ENCODE measurements at places on chromosomes 5 and 9.

DNA sequence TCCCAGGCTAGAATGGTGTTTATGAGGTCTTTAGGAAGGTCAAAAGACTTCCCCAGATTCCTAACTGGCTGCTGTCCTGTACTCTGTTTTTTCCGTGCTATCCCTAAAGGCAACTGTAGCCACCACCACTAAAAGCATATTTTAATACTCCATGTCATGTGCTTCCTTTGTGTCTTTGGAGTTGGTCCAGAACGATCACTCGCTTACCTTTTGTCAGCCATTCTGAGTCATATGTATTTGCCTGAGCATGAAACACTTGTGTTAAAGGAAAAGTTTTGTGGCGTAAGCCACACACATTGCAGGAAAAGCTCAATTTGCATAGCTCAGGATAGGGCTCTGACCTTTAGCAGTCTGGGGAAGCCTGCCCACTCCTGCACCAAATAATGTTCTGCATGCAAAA lies 299.6 kb downstream of the NTRK2 start:
- DNase-seq = no peak

GRCh38 chr5:96146675-96147074 lies 185.0 kb upstream of the ELL2 start:
- DNase-seq = peak; percentile 20

DNA sequence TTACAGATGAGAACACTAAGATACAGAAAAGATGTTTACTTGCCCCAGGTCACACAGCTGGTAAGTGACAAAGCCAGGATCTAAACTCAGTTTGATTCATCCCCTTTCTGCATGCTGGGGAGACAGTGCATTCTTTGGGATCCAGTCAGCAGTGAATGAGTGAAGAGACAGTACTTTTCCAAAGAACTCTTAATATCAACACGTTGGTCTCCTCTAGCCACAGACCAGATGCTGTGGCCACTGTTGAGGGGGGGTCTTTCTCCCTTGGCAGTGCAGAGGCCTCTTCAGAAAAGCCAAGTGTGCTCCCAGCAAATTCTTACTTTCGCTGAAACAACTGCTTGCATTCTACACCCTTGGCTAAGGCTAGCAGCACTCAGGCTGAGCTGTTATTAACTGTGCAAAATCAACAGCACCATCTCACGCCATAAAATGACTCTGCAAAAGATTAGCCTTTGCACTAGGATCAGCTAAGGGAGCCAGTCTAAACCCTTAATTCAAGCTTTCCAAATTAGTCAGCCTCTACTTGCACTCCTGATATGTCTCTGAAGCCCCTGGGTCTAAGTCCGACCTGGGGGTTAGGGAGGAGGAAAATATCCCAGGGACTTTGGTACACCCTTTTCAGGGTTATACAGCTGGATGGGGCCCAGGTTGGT lies 4.8 kb upstream of the TMEM171 start:
- no peak for DNase-seq

- peak; percentile 26 for DNase-seq
Observed at GRCh38 chr9:89410641-89411350, 87.1 kb downstream of the SEMA4D start.

GRCh38 chr5:121088341-121088740 lies 624.2 kb downstream of the PRR16 start:
- DNase-seq = peak; percentile 57

DNA sequence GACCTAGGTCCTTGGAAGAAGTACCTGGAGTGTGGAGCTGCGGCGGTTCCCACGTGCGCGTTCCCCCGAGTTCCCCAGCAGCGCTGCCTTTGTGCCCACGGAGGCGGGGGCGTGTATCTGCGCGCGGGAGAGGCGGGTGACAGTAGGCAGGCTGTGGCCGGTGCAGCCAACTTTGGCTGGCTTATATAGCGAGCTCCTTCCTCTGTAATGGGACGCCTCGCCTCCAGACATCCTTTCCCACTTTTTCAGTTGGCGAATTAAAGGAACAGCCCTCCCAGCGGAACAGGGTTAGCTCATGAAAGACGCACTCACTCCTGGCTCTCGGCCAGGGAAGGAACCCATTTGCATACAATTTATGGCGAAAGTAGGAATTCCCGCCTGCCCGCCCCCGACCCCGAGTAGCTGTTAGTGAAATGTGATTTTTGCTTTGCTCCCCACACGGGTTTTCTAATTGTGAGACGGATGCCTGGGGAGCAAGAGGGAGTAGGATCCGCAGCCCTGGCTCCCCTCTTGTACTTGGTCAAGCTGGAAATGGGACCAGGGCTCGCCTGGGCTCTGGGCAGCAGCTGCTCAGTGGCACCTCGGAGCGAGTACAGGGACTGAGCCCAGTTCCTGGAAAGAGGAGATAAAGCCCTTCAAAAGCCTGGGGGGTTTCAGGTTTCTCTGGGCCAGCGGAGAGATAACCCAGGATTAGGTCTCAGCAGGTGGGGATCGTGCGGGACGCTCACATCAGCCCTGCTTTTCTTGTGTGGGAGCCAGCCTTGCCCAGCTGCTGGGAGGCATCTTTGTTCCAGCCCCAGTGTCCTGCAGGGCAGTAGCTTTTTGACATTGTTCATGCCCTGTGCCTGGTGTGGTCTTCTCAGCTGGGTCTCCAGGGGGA lies at the start of gene TNC:
TNC (minus strand) TSS at position 159 of the 880 bp plus-strand sequence. CDS start 27,139 bp downstream, outside the sequence.
- DNase-seq = no peak

DNA sequence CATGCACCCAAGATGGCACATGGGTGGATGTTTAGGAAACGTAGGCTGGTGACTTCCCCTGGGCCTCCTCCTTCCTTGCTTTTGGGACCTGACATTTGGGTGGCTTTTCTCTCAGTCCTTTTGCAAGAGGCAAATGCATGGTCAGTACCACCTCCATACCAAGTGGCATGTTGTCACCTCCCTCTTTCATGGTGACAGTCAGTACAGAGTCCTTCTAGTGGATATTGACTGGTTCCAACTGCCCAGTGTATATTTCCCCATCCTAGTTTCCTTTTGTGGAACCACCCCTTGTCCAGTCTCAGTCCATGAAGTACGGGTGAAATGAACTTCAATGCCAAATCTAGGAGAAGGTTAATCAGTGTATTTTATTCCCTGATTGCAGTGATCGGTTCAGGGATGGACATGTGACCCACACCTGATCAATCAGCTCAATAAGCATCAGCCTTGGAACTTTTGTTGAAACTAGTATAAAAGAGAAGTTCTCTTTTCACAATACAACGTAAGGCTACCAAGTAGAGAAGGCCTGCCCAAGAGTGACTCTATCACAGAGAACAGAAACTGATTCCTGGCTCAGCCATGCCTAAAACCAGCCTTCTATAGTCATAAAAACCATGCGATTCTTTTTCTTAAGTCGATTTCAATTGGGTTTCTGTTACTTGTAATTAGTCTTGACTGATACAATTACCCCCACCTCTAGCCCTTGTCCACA lies 143.4 kb upstream of the KLF9 start:
- DNase-seq = no peak

- no peak for DNase-seq
Observed at GRCh38 chr5:32443145-32443540, 1.4 kb downstream of the ZFR start.

- no peak for DNase-seq
Observed at GRCh38 chr9:107588393-107588792, 98.8 kb upstream of the KLF4 start.

GRCh38 chr5:45279109-45279508 lies 417.1 kb downstream of the HCN1 start:
- no peak for DNase-seq

DNA sequence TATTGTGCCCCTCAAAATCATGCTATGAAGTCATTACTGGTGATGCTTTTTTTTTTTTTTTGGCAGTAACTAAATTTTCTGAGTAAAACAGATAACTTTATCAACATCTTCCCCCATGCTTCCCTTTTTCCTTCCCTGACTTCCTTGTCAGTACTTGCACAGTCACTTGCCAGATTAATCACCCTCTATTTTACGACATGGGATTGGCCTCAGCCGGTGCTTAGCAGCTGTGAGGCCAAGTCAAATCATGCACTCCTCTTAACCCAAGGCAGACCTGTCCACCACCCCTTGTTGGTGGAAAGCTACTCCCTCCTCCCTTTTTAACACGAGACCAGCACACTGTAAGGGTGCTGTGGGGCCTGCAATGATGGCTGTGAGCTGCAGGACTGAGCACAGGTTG lies 118.0 kb upstream of the OTULINL start:
- peak; percentile 65 for DNase-seq

GRCh38 chr9:120310035-120310434 lies 269.9 kb downstream of the CDK5RAP2 start:
- no peak for DNase-seq

DNA sequence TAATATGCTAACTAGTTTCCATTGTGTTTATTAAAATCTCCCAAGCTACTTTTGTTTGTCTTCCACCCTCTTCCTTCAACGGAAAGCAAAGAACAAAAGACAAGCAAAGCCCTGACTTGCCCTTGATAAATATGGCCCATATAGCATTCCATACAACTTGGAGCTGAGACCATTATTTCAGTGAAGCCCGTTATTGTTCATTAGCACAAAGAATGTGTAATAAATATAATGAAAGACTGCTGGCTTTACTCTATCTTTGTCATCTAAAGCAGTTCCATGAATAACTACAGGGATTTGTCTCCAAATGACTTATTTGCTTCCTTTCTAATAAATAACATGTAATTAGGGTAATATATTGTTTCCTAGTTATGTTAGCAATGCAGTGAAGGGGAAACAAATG lies 270.7 kb upstream of the TLE4 start:
- no peak for DNase-seq

DNA sequence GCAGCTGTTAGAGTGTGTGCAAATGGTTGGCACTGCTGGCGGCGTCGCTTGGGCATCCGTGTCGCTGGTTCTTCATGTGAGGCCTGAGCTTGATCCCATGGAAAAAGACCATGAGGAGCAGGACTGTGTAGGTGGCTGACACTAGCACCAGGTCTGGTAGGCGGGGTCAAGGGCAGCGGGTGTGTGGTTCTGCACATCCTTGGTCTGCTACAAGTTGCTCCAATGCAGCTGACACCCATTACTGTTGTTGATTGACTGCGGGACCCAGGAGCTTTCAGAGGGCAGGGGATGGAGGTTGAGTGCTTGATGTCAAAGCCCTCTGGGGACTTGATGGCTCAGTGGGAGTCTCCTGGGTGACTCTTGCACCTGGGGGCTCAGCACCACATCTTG lies 29.0 kb upstream of the PITX1 start:
- DNase-seq = no peak

DNA sequence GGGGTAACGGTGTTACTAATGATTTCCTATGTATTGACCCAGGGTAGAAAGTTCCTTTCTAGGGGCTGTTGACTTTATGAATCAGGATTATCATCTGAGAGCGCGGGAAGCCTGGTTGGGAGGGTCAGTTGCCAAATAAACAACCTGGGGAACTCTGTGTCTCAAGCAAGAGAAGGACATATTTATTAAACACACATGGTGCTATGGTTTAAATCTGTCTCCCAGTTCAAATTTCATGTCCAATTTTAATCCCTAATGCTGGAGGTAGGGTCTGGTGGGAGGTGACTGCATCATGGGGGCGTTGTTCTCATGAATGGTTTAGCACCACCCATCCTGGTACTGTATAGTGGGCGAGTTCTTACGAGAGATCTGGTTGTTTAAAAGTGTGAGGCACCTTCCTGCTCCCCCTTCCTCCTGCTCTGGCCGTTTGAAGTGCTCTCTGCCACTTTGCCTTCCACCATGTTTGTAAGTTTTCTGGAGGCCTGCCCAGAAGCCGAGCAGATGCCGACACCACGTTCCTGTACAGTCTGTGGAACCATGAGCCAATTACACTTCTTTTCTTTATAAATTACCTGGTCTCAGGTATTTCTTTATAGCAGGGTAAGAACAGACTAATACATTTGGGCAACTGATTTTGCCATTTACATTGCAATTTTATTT lies 19.7 kb upstream of the GAS1 start:
- DNase-seq = no peak

DNA sequence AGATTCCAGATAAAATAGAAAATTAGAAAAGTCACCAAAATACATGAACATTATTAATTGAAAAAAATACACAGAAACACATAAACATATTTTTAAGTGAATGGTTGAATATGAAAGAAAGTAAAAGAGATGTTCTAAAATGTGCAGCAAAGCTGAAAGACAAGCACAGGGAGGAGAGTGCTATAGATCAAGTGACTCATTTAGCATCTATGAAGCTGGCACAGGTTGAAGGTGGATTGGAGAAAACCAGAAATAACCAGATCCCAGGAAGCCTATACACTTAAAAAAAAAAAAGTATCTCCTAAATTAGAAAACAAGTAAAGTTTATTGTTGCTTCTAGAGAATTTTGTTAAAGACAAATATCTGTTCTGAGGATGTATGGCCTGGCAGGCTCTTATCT lies 338.9 kb downstream of the CDH12 start:
- no peak for DNase-seq

- peak; percentile 68 for DNase-seq
Observed at GRCh38 chr9:93450945-93451815, at the start of gene FAM120A. TSS of gene FAM120A (plus strand) at chr9:93451685. CDS start at chr9:93451916, 231 bp downstream.

- DNase-seq = no peak
Observed at GRCh38 chr9:60546406-60546805, 367.8 kb upstream of the SPATA31A5 start.
